ENCODE measurements at places on chromosomes 6 and 20.

DNA sequence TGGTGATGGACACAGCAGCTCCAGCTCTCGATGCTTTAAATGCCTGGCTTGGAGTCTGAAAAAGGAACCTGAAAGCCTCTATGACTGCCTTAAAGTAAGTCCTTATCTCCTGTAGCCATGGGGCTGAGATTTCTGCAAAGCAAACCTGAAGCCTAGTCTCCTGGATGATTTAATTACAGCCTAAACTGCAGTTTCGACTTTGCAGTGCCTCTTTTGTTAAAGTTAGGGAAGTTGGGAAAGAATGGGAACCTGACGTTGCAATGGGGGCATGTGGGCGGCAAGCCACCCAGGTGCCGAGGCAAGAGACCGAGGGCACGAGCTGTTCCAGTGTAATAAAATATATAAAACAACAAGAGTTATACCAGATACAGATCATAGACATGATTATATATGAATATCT is 11.7 kb upstream of the TCFL5 start:
- peak; percentile 19 for DNase-seq

DNA sequence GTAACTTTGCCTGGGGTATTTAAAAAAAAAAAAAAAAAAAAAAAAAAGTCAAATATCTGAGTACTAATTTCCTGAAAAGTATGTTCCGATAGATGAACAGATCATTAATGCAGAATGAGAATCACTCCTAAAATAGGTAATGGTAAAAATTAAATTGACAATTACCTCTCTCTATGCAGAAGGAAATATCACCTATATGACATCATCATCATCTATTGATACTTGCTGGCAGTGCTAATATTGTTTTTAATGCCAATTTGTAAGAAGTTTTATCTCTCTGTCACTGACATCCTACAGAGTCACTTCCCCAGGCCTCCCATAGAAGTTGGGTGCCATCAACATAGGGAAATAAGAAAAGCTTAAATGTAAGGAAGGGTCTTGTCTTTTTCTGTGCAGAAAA is 29.9 kb downstream of the ADNP start:
- no peak for DNase-seq

- no peak for DNase-seq
These were observed 141.3 kb downstream of the GRIK2 start for GRCh38 chr6:101534821-101535220.

DNA sequence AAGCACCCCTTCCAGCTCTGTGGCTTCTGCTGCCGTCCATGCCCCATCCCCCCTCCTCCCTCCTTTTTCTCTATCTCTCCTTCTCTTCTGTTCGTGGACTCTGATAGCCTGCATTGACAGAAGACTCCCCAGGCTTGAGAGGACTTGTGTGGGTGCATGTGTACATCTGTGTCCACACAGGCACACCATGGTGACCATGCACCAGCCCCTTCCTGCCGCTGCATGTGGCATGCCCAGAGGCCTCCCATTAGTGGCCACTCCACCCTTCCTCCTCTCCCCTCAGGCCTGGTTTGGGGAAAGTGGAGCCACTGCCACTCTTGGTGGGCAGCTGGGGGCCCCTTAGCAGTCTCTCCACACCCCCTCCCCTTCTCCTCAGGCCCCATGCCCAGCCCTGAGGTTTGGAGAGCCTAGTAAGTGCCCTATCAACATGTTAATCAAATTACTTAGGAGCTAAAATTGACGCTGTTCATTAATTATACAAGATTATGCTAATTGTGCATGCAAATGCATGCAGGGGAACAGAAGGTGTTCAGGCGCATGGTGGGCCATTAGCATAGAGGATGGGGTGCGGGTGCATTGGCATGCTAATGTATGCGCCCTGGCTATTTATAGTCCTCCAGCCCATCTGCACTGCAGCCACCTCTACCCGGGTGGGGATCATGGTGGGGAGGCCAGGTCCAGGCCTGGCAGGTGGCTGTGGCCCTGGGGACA is 45.9 kb downstream of the EBF4 start:
- DNase-seq: no peak

DNA sequence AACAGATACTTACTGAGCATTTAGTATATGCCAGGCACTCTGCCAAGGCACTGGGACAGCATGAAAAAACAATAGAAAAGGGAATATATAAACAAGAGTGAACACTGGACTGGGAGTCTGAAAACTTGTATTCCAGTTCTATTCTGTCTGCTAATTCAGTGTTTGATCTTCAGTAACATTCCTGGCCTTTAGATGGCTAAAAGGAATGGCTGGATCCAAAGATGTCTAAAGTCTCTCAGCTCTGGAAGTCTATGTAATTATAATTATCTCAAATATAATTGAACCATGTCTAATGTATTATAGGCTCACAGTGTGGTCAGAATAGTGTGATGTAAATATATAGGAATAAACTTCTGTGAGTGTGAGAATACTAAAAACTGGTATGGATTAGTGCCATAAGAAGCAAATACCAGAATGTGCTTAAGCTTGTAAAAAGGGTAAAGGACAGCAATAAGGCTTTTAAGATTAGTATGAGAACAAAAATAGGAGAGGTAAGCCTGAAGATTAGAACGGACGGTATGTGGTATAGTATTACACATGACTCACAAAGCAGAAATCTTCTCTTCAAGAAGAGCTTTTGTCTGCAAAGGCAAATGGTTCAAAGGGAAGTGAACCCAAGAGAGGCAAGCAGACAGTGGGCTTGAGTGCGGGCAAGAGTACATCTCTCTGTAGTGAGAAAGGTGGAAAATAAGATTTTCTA is 68.5 kb downstream of the TMEM200A start:
- no peak for DNase-seq

DNA sequence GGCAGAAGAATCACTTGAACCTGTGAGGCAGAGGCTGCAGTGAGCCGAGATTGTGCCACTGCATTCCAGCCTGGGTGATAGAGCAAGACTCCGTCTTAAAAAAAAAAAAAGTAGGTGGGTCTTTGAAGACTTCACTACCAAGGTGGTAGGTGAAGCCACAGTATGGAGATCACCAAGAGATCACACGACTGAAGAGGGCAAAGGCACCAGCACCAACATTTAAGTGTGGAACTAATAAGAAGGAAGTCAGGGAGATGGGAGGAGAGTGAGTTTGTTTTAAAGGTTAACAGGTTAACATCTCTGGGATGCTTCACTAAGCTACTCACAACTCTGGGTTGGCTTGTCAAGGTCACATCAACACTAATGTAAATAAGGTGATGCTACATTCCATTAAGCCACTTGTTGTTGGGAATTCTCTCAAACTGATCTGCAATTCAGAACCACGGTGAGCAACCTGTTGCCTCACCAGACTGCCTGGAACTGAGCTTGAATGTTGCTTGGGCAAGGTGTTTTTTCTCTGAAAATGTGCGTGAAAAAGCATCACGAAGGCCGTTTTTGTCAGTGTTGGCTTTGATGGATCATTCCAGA is 48.7 kb downstream of the KCTD20 start:
- no peak for DNase-seq

DNA sequence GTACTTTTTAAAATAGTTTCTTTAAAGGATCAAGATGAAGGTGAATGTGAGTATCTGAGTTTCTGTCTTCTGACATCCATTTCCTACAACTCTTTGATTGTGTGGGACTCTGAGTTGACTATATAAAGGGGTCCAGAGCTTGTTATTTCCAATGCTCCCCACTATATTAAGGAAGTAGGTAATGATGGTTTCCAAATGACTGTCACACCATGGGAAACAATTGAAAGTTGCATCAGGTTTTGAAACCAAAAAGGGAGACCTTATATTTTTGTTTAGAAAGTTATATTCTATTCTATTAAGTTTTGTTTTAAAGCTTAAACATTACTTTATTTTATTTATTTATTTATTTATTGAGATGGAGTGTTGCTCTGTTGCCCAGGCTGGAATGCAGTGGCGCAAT is 11.2 kb downstream of the CASS4 start:
- DNase-seq: peak; percentile 75

GRCh38 chr20:51767867-51768758 is at the start of gene ATP9A:
ATP9A (minus strand) TSS chr20:51768390; CDS start chr20:51768369, 21 bp downstream.
- no peak for DNase-seq

- no peak for DNase-seq
These were observed 263.0 kb upstream of the PLCB4 start for GRCh38 chr20:8805737-8806442.

- no peak for DNase-seq
These were observed 483.9 kb downstream of the RFPL4B start for GRCh38 chr6:112831022-112831421.

DNA sequence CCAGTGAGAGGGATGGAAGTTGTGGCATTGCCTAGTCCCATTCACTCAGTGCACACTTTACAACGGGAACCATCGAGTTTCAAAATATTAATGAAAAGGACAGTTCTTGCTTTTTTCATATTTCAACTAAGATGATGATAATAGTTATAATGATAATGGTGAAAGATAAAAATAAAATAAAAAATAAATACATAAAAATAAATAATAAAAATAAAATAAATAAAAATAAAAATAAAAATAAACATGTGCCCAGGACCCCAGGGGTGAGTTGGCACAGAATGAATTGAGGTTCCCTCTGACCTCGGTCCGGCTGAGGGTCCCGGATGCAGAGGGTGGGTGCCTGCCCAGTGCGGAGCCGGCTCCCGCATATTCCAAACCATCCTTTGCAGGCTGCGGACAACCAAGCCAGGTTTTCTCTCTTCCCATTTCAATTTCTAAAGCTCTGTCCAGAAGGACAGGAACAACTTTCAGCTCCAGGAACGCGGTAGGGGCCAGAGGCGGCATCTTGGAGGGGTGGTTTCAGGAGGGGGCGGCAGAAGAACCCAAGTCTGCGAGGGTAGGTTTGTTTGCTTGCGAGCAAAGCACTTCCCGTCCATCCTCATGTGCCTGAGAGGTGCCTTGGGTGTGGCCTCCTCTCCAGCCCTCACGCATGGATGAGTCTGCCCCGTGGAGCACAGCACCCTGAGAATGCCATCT is 236.8 kb downstream of the DLL1 start:
- no peak for DNase-seq

DNA sequence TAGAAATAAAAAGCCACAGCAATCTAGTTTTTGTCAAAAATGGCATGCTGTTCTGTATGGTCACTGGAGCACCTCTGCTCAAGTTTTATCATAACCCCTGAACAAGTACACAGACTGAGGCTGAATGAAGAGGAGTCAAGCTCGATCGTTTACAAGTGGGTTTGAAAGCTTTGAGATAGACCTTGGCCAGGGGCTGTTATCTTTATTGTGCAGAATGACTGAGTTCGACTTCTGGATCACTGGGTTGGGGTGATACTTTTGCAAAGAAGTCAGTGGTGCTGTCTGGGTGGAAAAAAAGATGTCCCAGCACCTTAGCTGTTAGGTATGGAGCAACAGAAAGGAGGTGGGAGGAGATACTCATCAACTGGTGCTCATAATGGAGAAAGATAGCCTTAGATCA is 446.0 kb downstream of the HACE1 start:
- no peak for DNase-seq

- DNase-seq: no peak
These were observed 53.3 kb upstream of the SMLR1 start for GRCh38 chr6:130773860-130774259.

GRCh38 chr6:8904754-8905153 is 469.4 kb upstream of the SLC35B3 start:
- DNase-seq: no peak

DNA sequence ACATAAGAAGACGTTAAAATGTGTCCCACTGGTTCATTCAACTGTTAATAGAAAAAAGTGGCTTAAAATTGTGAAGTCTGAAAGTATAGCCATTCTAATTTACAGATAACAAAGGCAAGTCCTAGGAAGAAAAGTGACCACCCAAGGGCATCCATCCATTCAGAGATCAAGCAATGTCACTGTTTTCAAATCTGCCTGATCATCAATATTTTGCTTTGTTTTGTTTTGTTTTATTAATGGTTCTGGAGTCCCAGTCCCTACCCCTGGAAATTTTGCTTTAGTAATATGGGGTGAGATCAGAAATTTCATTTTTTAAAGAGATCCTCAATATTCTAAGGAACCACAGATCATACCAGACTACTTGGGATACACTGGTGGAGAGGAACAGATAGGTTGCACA is 17.3 kb downstream of the KIAA0408 start:
- DNase-seq: no peak

DNA sequence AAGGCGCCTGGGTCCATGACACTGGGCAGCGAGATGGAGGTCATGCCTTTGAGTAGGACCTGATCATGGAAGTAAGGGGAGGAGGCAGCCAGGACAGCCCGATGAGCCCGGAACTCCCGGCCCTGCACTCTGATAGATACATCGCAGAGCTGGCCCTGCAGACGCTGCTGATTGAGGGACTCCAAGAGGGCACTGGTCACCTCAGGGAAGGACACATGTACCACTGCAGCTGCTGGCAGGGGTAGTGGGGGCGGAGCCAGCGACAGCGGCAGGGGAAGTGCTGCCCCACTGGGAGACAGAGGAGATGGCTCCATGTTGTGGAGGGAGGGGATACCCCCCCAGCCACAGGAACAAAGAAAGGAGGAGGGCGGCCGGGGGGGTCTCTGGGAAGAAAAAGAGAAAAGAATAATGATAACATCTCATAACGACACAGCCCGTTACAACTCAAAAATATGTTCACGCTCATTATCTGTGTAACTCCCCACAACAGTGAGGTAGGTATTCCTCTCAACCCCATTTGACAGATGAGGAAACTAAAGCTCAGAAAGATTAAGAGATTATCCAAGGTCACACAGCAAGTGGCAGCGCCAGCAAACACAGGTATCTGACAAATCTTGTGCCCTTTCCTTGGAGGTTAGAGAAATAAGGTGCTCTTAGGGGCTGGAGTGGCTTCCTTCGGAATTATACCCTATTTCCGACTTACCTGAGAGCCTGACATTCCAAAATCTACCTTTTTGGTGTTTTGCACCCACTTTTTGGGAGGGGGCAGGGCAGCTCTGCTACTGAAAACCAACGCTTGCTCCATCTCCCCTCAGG is 733 bp downstream of the ZBTB22 start:
- no peak for DNase-seq

DNA sequence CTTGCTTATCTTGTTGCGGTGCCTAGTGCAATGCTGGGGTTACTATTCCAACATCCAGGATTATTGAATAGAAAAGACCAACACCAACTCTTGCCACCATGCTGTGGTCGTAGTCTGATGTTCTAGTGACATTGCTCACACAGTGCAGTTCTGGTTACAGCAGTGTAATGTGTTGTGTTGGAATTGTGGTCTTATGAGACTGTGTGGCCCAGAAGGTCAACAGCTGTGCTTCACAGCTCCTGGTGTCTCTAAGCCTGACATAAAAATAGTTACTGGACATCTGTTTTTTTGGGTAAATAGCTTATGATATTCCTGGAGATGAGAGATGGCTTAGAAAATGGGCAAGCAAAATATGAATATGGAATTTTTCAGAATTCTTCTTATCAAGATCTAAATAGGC is 57.6 kb downstream of the SLC22A2 start:
- no peak for DNase-seq

Measured in inflammatory macrophage treated with lipopolysaccharide for 4 hours (primary cell).